AG08395 (cell line): ENCODE measurements at places on chromosomes 3 and 15.

DNA sequence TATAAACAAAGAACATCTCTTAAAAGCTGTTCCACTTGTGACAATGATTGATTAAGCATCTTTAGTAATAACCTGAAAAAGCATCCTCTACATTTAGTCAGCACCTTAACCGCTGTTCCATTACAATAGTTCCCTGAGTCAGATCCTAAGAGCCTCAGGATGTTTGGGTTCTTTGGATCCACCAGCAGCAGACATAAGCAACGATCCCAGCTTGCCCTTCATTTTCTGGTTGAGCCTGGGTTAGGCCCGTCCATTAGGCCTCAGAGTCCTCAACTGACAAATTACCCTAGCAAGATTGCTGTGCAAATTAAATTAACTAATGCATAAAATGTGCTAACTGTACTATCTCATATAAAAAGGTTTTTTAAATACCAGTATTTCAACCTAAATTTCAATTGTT lies 42.3 kb upstream of the ROBO1 start:
- DNase-seq = no peak

GRCh38 chr3:33113772-33114621 lies at the start of gene CRTAP:
Gene CRTAP (plus strand): TSS chr3:33114014. CDS start chr3:33114078, 64 bp downstream.
- DNase-seq = peak; percentile 91

DNA sequence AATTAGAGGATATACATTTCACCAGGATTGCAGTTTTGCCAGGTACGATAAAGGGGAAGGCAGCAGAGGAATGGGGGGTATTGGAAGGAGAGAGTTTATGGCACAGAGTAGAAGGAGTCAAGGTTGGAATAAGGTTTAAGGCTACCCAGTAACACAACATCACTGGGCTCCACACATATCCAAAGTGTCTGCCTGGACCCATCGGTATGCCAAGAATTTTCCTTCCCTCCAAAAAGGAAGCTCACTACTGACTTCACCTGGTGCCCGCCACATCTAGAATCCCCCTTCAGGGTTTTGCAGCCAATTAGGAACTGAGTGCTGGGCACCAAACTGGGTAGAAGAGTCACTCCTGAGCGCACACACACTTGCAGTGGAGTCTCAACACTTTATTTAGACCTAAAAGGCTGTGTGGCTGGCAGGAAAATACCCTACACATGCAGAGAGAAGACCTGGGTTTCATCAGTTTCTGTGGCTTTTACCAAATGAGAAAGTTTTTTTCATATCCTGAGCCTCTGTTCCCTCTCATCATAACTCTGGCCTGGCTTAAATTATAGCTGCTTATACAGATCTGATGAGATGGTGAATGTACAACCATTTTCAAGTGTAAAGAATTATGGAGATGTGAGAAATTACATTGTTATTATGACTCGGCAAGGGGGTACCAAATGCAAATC lies 190.8 kb upstream of the LPP start:
- DNase-seq = no peak

DNA sequence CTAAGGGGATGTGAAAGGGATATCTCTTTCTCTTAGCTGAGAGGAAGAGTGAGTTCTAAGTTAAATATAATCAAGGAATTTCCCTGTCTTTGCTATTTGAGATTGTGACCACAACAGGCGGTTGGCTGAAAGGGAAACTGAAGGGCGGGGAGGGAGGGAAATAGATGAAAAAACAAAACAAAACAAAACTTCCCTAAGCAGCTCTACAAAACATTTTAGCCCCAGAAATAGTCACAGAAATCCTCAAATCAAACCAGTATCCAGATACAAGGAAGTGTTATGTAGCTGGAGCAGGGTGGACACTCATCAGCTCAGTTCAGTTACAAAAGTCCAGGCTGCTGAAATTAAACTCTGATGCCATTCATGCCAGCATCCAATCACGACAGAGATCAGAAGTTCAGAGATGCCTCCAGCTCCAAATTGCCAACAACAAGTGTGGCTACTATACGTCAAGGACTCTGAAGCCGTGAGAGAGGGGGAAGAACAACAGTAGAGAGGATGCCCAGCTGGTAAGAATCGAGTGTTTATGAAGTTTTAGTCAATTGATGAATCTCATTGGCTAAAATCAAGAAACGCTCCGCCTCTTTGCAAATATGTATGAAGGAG lies 319 bp upstream of the TP63 start:
- DNase-seq = peak; percentile 40

GRCh38 chr3:57393977-57394376 lies 101.5 kb upstream of the ASB14 start:
- no peak for DNase-seq

DNA sequence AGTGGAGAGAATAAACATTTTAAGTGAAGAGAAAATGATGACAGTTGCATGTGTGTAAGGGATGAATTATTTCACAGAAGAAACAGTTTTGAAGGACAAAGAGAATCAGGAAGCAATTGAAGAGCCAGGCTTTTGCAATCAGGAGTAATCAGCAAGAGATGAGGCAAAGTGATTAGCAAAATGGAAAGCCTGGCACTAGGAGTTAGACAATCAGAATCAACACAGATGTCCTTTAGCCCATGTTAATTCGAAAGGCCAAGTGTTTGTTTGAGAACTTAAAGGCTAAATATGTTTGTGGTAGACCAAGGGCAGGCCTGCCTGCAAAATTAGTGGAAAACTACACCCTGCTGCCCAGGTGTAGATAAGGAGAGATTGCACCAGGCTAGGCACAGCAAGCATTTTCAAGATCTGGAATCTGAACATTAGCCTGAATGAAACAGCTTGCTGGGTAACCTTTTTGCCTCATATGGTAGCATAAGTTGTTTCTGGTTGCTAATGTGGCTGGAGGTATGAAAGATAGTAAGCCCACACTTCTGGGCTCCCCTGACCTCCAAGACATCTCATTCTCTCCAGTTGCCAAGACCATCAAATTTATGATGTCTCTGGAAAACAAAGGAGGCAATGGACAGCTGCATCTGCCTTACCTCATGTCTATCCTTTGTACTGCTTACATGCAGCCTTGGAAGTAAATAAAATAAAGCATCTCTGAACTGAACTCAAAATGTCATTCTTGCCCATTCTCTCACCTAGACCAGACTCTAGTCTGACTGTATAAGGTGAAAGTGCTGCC lies 22.0 kb upstream of the LEKR1 start:
- no peak for DNase-seq

DNA sequence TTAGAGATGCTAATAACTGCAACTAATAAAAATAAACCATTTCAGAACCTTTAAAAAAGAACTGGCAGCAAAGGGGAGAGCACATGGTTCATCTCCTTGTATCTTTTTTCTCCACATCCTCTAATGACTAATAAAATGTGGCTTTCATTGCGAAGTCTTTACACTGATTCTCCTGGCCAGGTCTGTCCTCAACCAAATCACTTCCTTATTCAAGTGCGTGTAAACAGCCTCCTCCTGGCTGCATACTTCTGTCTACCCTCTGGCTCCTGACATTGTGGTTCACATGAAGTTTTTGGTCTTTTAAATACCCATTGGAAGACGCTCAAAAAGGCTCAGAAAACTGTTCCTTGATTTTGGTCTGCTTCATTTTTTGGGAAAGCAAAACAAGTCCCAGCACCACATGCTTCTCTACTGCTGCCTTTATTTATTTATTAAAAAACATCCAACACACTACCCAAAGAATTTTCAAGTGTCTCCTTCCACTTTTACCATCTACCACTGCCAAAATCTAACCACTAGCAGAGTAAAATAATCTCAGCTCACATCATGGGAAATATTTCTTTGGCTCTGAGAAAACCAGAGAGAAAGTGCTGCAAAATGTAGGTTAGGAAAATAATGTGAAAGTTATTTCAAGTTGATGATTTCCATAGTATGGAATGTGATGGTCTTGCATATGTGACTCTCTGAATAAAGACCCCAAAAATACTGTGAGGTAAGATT lies 85.1 kb downstream of the EFL1 start:
- peak; percentile 57 for DNase-seq

GRCh38 chr15:44729408-44730127 lies 6.8 kb upstream of the TRIM69 start:
- no peak for DNase-seq

GRCh38 chr3:182957226-182957625 lies 23.1 kb downstream of the DCUN1D1 start:
- DNase-seq = no peak

- no peak for DNase-seq
Measured at GRCh38 chr3:14439501-14440167, 37.2 kb downstream of the SLC6A6 start.

- DNase-seq = peak; percentile 77
Measured at GRCh38 chr3:70832834-70833205, 520.4 kb upstream of the MDFIC2 start.

DNA sequence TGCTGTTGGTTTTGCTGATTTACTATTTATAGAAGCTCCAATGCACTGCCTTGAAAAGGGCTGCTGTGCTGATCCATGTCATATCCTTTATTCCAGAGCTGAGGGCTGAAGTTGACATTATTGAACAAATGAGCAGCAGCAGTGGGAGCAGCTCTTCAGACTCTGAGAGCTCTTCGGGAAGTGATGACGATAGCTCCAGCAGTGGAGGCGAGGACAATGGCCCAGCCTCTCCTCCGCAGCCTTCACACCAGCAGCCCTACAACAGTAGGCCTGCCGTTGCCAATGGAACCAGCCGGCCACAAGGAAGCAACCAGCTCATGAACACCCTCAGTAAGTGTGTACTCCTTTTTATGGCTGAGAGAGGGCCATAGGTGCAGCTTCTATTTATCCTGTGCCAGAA lies 8.8 kb downstream of the EAF1 start:
- no peak for DNase-seq
